ENCODE measurements at places on chromosomes 7 and 10. TPM values are rescaled to one million over a fixed set of nuclear protein-coding genes. Genes with fewer than 3 reads are reported as not detected.

Gene EGFR
- total RNA-seq: 47.8 TPM

Gene LRMDA
- total RNA-seq: 1.0 TPM

Gene GIMAP5
- total RNA-seq: not detected

Gene MBLAC1
- 2.3 TPM for total RNA-seq

Gene GHRHR
- not detected for total RNA-seq

Gene UPF2
- total RNA-seq: 15.6 TPM

Gene LRRD1
- total RNA-seq: 0.07 TPM

Gene ITIH2
- total RNA-seq: not detected

Gene GPR158
- 0.33 TPM for total RNA-seq

Gene ELFN1
- total RNA-seq: not detected

Gene RFC2
- 8.9 TPM for total RNA-seq

Gene TIMM23
- 44.8 TPM for total RNA-seq

Gene SEMA4G
- total RNA-seq: 3.0 TPM

Gene NUTM2E
- total RNA-seq: not detected

Gene NANOS1
- 1.5 TPM for total RNA-seq

Gene PARD3
- 51.8 TPM for total RNA-seq

Gene ZNF487
- total RNA-seq: 4.4 TPM

Gene HOXA6
- 1.4 TPM for total RNA-seq

Data from smooth muscle cell of the pulmonary artery (primary cell).